Left renal pelvis (tissue), 4 donors: ENCODE measurements at places on chromosomes 1 and 21.

DNA sequence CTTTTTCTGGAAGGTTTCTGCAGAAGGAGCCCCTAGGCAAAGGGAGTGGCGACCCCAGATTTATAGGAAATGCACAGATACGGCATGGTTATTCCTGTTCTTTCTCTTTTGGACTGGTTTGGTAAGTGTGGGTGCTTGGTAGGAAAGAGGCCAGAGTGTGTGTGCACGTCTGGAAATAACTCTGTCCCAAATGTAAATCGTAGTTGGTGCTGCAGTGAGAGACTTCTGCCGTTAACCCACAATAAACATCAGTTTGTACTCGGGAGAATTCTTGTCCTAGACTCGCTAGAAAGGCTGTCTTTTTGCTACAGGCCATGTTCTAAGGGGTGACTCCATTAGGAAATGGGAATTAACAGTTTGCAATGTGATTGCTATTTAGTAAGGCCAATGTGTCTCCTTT, 779 bp downstream of the SLC44A3 start:
- DNase-seq, result no peak

DNA sequence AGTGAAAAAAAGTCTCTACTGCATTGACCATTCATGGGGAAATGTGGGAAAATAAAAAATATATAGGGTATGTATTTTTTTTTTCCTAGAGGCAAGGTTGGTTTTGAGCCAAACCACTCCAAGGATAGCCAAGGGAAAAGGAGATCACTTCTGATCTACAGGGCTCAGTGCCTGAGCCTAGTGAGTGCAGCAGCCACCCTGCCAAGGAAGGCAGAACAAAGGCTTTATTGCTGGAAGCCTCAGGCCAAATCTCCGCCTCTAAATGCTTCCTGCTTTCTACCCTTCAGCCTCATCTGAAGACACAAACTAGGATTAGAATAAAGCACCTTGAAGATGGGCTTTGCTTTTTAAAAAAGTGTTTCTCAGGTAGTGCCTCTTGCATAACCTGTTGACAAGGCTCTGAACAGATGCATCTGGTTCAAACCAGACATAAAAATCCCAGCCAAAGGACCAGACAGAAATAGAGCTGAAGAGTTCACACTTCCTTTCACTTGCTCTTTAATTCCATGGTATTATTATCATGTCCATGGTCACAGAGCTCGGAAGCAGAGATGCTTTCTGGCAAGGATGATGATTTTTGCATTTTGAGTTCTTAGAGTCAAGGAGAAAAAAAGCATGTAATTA, 10.5 kb downstream of the C1orf115 start:
- no peak for DNase-seq

DNA sequence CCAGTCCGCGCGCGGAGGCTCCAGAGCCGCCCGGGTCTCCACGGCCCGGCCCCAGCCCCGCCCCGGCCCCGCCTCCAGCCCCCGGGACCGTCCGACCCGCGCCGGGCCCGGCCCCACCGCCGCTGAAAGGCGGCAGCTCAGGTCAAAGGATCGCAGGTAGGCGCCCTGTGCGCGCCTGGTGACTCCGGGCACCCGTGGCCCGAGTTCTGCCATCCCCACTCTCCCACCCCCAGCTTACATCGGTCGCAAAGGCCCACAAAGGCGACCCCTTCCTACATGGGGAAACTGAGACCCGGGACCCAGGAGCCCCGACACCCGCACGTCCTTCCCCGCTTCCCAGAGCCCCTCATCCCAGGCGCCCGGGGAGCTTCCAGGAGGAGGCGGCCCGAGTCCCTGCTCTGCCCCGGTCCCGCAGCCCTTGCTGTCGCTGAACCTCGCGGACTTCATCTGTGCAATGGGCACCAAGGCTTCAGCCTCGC, at the start of gene TMEM200B:
Gene TMEM200B (minus strand): TSS at position 17 of the 479 bp plus-strand sequence. CDS start 2,075 bp downstream, outside the sequence.
- DNase-seq, result peak; percentile 12

DNA sequence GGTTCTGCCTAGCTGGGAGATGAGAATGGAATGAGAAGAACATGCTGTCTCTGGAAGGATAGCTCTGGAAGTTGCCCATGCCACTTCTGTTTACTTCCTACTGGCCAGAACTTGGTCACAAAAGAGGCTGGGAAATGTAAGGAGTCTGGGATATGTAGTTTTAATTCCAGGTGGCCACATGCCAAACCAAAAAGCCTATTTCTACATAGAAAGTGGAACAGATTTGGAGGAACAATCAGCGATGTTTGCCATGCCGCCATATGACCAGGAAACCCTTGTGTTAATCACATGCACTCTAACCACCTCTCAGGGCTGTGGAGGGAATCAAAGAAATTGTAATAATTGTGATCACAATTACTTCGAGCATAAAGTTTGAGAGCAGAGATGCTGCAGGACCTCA, 10.0 kb upstream of the OLIG2 start:
- no peak for DNase-seq

DNA sequence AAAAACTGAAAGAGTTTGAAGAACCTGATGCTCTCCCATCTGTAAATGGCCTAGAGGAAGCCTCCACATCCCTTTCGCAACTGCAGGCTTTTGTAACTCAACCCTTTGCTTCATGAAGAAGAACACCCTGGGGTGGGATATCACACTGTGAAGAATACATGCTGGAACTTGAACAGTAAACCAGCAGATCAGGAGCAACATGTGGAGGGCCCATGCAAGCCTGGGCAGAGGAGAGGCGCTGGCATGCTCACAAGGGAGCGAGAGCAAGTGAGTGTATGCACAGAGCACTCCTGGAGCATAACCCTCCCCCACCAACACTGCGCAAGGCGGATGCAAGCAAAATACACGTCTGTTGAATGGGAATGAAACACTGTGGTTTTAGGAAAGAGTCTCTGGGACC, 24.6 kb upstream of the SPAG17 start:
- no peak for DNase-seq

- DNase-seq, result no peak
These were observed 115.4 kb upstream of the NEGR1 start for GRCh38 chr1:72397786-72398185.

GRCh38 chr1:205535096-205535495, 30.6 kb downstream of the CDK18 start:
- no peak for DNase-seq

GRCh38 chr1:245133995-245134715, 20.6 kb upstream of the KIF26B start:
- no peak for DNase-seq

DNA sequence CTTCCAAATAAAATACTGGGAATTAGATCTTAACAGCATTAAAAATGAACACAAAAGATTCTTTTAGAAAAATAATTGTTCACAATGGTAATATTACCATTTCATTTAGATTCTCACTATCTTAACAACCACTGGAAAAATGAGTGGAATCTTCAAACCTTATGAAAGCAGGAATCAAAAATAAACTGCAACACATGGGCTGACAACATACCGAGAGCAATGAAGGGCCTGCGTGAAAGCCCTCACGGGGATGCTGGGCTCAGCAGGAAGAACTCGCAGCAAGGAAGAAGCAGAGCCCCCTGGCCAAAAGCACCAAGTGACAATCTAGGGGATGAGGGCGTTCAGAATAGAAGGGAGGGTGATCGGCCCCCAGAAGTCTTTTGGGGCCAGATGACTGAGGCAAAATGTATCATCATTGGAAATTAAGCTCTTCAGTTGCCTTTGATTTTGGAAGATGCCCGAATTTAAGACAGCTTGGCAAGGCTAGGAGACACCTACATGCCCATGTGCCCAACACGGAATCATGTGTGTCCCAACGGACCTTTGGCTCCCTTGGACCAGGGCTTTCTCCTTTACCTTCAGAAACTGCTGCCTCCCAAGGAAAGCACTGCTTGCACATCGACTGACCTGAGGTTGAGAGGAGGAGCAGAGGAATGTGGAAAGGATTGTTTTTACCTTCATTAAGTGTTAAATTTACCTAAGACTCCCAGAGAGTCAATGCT, 103.9 kb downstream of the TGFBR3 start:
- no peak for DNase-seq

DNA sequence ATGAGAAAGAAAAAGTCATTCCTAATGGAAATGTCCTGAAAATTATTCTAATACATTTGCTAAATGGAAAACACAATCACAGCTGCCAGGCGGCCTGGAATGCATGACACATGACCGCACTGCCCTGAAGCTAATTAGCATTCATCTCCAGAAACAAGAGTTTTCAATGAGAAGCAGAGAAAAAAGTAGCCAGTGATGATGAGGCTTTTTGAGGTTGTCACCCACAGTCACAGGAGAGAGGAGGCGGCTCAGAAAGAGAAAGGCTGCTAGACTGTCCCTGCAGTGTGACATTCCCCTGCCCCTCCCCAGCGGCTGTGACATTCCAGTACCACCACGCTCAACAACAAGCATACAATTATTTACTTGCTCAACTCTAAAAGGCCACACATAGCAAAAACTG, 122.9 kb upstream of the KRTAP19-8 start:
- no peak for DNase-seq

DNA sequence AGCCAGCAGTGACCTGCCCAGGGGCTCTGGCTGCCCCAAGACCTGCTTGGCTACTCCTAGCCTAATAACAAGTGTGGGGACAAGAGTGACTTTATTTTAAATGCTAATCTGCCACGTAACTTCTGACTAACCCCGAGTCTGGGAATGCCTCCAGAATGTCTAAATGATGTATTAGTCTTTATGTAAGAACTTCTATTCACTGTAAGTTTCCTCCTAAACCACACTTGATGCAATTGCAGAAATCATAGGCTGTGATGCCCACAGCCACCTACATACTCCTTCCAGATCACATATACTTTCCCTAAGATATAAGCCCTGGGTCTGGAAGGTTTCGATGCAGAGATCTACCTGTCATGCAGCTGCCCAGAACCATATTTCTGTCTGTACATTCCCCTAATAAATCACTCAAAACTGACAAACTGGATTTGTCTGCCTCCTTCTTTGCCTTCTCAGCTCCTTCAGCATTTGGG, 5.9 kb upstream of the VPS45 start:
- peak; percentile 33 for DNase-seq

- no peak for DNase-seq
These were observed 486.9 kb upstream of the USP24 start for GRCh38 chr1:55702064-55702463.

- DNase-seq, result no peak
These were observed 4.0 kb downstream of the FAAP20 start for GRCh38 chr1:2190491-2190976.

DNA sequence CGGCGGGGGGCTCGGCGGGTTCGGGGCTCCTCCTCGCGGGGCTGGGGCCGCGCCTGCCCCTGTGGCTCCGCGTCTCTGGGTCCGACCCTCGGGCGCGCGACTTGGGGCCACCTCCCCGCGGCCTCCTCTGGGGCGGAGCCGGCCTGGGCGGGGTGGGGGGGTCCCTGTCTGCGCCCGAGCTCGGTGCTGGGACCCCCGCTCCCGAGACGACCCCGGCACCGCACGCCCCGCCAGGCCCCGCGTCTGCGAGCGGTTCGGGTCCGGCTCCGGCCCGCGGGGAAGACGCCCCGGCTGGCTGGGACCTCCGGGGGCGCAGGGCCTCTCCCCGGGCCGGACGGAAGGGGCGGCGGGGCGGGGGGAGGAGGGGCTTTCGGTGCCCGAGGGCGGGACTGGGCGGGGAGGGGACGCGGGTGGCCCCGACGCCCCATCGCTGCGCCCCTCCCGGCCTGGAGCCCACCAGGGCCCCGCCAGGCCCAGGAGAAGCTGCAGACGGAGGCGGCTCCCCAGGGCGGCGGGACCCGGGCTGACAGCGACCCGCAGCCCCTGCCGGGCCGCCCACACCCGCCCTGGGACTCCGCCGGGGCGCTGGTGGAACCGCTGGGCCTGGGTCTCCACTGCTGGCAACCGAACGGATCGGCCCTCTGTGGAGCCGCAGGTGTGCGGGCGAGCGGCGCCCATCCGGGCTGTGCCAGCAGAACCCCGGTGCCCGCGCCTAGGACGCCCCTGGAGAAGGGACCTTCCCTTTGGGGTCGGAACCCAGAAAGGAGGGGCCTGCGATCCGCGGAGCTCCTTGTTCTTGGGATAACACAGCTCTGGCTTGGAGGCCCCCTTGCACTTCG, 610 bp downstream of the COL6A2 start:
- DNase-seq, result no peak

GRCh38 chr1:94863919-94864318, 43.8 kb downstream of the SLC44A3 start:
- DNase-seq, result no peak

- DNase-seq, result no peak
These were observed 109.8 kb downstream of the JAK1 start for GRCh38 chr1:64856553-64856952.

GRCh38 chr21:39842741-39843459, 24.3 kb upstream of the PCP4 start:
- no peak for DNase-seq

DNA sequence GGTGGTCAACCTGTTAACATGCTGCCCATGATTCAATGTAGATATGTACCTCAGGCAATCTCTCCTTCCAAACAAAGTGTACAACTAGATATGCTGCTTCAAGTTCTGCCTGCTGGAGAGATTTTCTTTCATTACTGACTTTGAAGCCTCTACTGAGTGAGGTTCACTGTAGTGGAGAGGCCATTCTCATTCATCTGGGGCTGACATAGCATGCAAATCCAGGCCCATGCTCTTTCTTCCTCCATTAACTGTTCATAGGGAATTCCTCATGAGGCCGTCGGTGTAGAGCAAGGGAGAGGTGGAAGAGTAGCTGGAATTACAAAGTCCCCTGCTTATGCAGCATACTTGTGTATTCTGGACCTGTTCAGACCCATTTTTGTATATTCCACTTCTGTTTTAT, 38.6 kb downstream of the VANGL2 start:
- no peak for DNase-seq

- DNase-seq, result no peak
These were observed 82.1 kb downstream of the RAVER2 start for GRCh38 chr1:64826991-64827390.

GRCh38 chr1:165877940-165878556, 50.6 kb downstream of the UCK2 start:
- no peak for DNase-seq

- no peak for DNase-seq
These were observed 758 bp upstream of the ATAD3B start for GRCh38 chr1:1470626-1471388.

GRCh38 chr1:1065265-1065939, 8.7 kb downstream of the RNF223 start:
- DNase-seq, result no peak

DNA sequence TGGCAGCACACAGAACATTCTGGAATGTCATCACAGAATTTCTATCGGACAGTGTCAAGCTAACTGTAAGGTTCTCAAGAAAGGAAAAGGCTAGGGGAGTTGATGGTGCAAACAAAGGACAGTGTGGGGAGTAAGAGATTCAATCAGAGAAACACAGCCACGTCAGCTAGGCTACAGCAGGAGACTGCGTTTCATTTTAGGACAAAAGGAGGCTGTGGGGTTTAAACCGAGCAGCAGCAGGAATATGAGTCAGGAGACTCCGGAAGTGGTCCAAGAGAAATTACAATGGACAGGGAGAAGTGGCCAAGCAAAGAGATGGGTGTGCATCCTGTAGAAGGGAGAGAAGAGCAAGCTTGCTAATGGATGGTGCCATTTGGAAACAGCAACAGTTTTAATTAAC, 37.4 kb upstream of the C1orf198 start:
- DNase-seq, result no peak

DNA sequence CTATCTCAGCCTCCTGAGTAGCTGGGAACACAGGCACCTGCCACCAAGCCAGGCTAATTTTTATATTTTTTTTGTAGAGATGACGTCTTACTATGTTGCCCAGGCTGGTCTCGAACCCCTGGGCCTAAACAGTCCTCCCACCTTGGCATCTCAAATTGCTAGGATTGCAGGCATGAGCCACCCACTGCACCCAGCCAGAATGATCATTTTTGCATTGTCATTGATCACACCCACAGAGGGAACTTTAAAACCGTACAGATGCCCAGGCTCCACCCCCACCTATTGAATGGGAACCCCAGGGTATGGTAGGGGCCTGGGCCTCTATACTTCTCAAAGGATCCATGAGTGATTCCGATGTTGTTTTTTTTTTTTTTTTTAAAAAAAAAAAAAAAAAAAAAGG, 36.7 kb downstream of the ETNK2 start:
- no peak for DNase-seq

- DNase-seq, result no peak
These were observed 13.2 kb upstream of the POU3F1 start for GRCh38 chr1:38059635-38060250.
